Upper lobe of right lung (tissue), 1 donor: ENCODE measurements at places on chromosomes 11 and 22. TPM values are rescaled to one million over a fixed set of nuclear protein-coding genes. Genes with fewer than 3 reads are reported as not detected.
A peak's percentile ranks its signal among the peaks of the same experiment; 100 is the strongest.

The TMEM184B gene
- 79.2 TPM for total RNA-seq

The SHANK2 gene
- 62.5 TPM for total RNA-seq

DNA sequence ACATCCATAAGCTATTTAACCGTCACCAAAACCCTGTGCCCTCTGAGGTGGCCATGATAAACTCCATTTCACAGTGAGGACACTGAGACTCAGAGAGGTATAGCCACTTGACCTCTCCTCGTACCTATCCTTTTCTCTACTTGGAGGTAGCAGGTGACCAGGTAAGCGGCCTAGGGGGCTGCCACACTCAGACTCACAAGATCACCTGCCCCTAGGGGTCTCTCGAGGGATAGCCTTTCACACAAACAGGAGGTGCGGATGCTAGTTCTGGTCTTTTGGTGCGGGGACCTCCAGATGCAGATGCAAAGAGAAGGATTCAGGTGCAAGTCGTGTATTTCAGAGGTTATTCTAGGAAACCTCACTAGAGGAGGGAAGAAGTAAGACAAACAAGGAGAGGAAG lies 14.6 kb downstream of the MS4A18 start:
- no peak for DNase-seq
- H3K36me3 ChIP-seq = no peaks in the 10 kb centered on the region
- H3K4me3 ChIP-seq = no peak overlapping the region
- H3K27me3 ChIP-seq = no peaks in the 10 kb centered on the region
- no peak overlapping the region for H3K27ac ChIP-seq

DNA sequence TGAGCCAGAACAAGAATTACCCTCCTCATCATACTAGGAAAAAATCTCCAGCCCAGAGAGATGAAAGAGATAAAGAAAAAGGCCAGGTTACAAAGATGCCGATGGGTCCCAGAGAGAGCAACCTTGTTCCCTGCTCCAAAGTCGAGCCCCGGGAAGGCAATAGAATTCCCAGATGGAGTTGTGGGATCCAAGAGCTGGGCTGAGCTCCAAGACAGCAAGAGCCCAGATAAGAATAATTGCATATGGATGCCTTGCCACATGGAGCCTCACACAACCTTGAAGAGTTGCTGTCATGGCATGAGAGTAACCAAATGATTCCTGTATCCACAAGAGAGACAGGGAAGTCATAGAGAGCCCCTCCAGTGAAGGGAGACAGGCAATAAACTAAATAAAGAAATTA lies 30.9 kb downstream of the IL10RA start:
- no peak for DNase-seq
- no peak overlapping the region for H3K27ac ChIP-seq
- no peak overlapping the region for H3K4me3 ChIP-seq
- H3K36me3 ChIP-seq = no peaks in the 10 kb centered on the region
- peaks cover 9% of the 10 kb centered on the region for H3K4me1 ChIP-seq
- no peaks in the 10 kb centered on the region for H3K27me3 ChIP-seq

DNA sequence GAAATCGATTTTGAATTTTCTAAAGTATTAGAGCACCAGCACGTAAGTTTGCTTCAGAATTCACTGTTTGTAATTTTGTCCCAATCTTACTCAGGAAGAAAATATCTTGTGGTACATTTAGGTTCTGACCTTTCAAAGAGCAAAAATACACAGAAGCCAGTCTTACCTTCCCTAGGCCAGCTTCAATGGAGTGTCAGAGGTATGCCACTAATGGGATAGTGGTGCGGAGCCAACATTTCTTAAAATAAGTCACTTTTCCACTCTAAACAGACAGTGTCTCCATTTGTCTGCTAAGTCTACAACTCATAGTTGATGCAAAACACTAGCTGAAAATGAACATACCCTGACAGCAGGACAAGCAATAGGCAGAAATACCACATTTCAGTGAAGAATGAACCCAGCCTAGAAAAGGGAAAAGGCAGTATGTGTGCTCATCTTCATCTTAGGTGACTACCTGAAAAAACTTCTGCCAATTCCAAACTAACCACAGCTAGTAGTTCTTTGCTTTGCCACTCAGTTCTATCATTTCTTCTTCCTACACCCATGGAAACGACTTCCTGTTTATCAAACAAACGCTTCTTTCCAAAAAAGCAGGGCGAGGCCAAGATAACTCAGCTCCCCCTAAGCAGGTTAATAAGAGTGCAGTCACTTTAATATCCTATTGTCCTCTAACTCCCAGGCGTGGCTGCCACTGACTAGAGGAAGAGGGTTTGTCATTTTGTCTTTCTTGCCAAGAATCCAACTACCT lies 94.0 kb upstream of the APOA1 start:
- peak overlapping the region; percentile 40 for H3K27ac ChIP-seq
- H3K27me3 ChIP-seq = no peaks in the 10 kb centered on the region
- peaks cover 25% of the 10 kb centered on the region for H3K4me1 ChIP-seq
- no peak for DNase-seq
- peaks cover 9% of the 10 kb centered on the region for H3K36me3 ChIP-seq
- H3K4me3 ChIP-seq = no peak overlapping the region

DNA sequence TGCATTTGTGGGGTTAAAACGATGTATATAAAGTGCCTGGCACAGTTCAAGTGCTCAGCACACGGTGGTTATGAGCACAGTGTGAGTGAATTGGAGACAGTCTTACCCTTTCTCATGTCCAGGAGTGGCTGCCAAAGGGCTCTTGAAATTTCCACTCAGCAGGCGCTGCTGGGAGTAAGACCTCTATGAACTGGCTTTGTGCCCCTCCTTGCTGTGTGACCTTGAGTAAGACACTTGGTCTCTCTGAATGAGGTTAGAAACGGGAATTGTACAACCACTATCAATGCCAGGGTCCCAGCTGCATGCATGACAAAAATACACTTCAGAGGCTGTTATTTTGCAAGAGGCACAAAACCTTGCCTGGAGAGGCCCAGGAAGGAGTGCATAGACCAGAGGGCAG lies 86.6 kb downstream of the TSPAN18 start:
- H3K27me3 ChIP-seq = no peaks in the 10 kb centered on the region
- H3K4me3 ChIP-seq = no peak overlapping the region
- peak; percentile 57 for DNase-seq
- peaks cover 12% of the 10 kb centered on the region for H3K4me1 ChIP-seq
- no peaks in the 10 kb centered on the region for H3K36me3 ChIP-seq
